ENCODE measurements at places on chromosomes 2 and 18. TPM values are rescaled to one million over a fixed set of nuclear protein-coding genes. Genes with fewer than 3 reads are reported as not detected.

Gene IL36B
- not detected for total RNA-seq

DNA sequence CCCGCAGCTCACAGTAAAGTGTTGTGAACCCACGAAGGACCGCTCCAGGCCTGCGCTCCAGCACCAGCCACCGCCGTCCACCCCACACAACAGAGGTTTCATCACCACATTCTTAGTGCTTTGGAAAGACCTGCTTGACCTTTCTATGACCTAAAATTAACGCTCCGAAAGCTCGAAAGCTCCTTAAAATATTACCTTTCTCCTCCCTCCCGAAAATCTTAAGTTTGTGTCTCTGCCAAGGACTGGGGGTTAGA lies 149.2 kb downstream of the TWIST2 start:
- DNase-seq = no peak
- H3K36me3 ChIP-seq = no peaks in the 10 kb centered on the region
- H3K27me3 ChIP-seq = peaks cover 12% of the 10 kb centered on the region

GRCh38 chr18:63284827-63285733 lies 34.5 kb downstream of the BCL2 start:
- no peak overlapping the region for H3K4me3 ChIP-seq
- H3K27me3 ChIP-seq = no peaks in the 10 kb centered on the region
- DNase-seq = no peak
- no peaks in the 10 kb centered on the region for H3K36me3 ChIP-seq
- no peak overlapping the region for H3K27ac ChIP-seq

- peak overlapping the region; percentile 64 for H3K27ac ChIP-seq
- peak; percentile 60 for DNase-seq
- peak overlapping the region; percentile 82 for H3K4me3 ChIP-seq
- peaks cover 7% of the 10 kb centered on the region for H3K4me1 ChIP-seq
- no peaks in the 10 kb centered on the region for H3K27me3 ChIP-seq
- H3K36me3 ChIP-seq = no peaks in the 10 kb centered on the region
Observed at GRCh38 chr2:112055730-112056625, 909 bp downstream of the TMEM87B start.

- no peaks in the 10 kb centered on the region for H3K27me3 ChIP-seq
- H3K4me1 ChIP-seq = no peaks in the 10 kb centered on the region
- H3K36me3 ChIP-seq = no peaks in the 10 kb centered on the region
- H3K4me3 ChIP-seq = no peak overlapping the region
- no peak overlapping the region for H3K27ac ChIP-seq
- no peak for DNase-seq
Observed at GRCh38 chr18:6636091-6636490, 93.4 kb upstream of the ARHGAP28 start.

DNA sequence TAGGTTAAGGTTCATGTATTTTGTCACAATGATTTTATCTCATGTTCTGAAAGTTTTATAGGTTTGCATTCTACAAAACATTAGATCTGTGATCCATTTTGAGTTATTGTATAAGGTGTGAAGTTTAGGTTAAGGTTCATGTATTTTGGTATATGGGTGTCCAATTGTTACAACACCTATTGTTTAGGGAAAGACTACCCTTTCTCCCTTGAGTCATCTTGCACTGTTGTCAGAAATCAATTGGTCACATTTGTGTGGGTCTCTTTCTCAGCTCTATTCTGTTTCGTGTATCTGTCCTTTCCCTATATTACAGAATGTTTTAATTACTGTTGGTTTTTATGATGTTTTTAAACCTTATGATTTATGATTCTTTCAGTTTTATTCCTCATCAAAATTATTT lies 192.3 kb downstream of the MCFD2 start:
- H3K4me3 ChIP-seq = no peak overlapping the region
- H3K4me1 ChIP-seq = peaks cover 37% of the 10 kb centered on the region
- no peak for DNase-seq
- H3K36me3 ChIP-seq = no peaks in the 10 kb centered on the region

Gene MZT2B
- total RNA-seq = 63.2 TPM

Gene RBKS
- 0.51 TPM for total RNA-seq

Gene DPP4
- total RNA-seq = 0.08 TPM

Gene METTL8
- 32.0 TPM for total RNA-seq

- peaks cover 14% of the 10 kb centered on the region for H3K4me1 ChIP-seq
- no peaks in the 10 kb centered on the region for H3K36me3 ChIP-seq
- no peaks in the 10 kb centered on the region for H3K27me3 ChIP-seq
- no peak for DNase-seq
- no peak overlapping the region for H3K4me3 ChIP-seq
- H3K27ac ChIP-seq = no peak overlapping the region
Observed at GRCh38 chr2:45884126-45884525, 232.7 kb downstream of the PRKCE start.

- no peaks in the 10 kb centered on the region for H3K27me3 ChIP-seq
- DNase-seq = peak; percentile 70
- H3K27ac ChIP-seq = peak overlapping the region; percentile 83
- H3K36me3 ChIP-seq = no peaks in the 10 kb centered on the region
- H3K4me1 ChIP-seq = peaks cover 65% of the 10 kb centered on the region
Observed at GRCh38 chr2:168571061-168571460, 115.0 kb downstream of the CERS6 start.

- H3K36me3 ChIP-seq = peaks cover 2% of the 10 kb centered on the region
- peak; percentile 79 for DNase-seq
- H3K4me3 ChIP-seq = no peak overlapping the region
- no peaks in the 10 kb centered on the region for H3K27me3 ChIP-seq
- H3K27ac ChIP-seq = no peak overlapping the region
Observed at GRCh38 chr2:9313443-9313842, 106.8 kb downstream of the ASAP2 start.

GRCh38 chr18:59657012-59657411 lies 40.2 kb downstream of the CCBE1 start:
- H3K36me3 ChIP-seq = no peaks in the 10 kb centered on the region
- no peak overlapping the region for H3K4me3 ChIP-seq
- H3K27ac ChIP-seq = no peak overlapping the region
- no peaks in the 10 kb centered on the region for H3K27me3 ChIP-seq

- H3K27me3 ChIP-seq = no peaks in the 10 kb centered on the region
- H3K4me1 ChIP-seq = no peaks in the 10 kb centered on the region
- no peaks in the 10 kb centered on the region for H3K36me3 ChIP-seq
- no peak overlapping the region for H3K27ac ChIP-seq
- DNase-seq = no peak
Observed at GRCh38 chr2:156466739-156467405, 30.7 kb downstream of the GPD2 start.

- DNase-seq = no peak
- H3K4me3 ChIP-seq = no peak overlapping the region
- no peaks in the 10 kb centered on the region for H3K36me3 ChIP-seq
- no peak overlapping the region for H3K27ac ChIP-seq
Observed at GRCh38 chr18:45110577-45111501, 430.2 kb downstream of the SETBP1 start.

- H3K27me3 ChIP-seq = peaks cover 14% of the 10 kb centered on the region
- H3K36me3 ChIP-seq = no peaks in the 10 kb centered on the region
- no peak for DNase-seq
- H3K4me1 ChIP-seq = peaks cover 5% of the 10 kb centered on the region
- no peak overlapping the region for H3K4me3 ChIP-seq
Observed at GRCh38 chr2:8409461-8410260, 272.2 kb upstream of the ID2 start.

- no peaks in the 10 kb centered on the region for H3K4me1 ChIP-seq
- no peak overlapping the region for H3K27ac ChIP-seq
- no peaks in the 10 kb centered on the region for H3K27me3 ChIP-seq
- no peak overlapping the region for H3K4me3 ChIP-seq
- no peak for DNase-seq
- no peaks in the 10 kb centered on the region for H3K36me3 ChIP-seq
Observed at GRCh38 chr2:148042219-148042618, 21.3 kb downstream of the MBD5 start.

DNA sequence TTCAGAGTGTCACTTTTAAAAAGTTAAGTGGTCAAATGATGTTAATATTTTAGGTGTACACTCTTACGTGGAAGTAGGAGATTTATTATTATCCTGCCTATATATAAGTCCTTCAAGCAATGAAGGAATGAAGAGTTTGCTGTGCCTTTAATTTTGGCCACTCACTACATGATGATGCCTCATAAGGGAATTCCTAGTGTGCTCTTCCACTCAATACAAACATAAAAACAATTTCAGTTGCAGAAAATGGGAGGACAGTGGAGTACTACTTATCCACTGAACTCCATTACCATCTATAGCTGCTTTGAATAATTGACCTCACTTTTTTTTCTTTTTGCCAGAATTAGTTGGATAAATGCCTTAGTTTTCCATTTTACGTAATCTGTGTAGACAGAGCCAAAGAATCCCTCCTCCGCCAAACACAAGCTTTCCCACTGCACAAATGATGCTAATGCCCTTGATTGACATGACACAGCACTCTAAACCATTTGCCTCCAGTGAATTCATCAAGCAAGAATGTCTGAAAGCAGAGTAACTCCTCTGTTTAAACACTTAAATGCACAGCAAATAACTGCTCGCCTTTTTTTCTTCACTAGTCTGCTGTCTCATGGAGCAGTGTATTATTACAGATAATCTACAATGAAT lies 751.1 kb upstream of the FANCL start:
- no peak overlapping the region for H3K4me3 ChIP-seq
- H3K4me1 ChIP-seq = no peaks in the 10 kb centered on the region
- no peak overlapping the region for H3K27ac ChIP-seq
- DNase-seq = no peak

- peaks cover 9% of the 10 kb centered on the region for H3K4me1 ChIP-seq
- H3K27ac ChIP-seq = no peak overlapping the region
- H3K27me3 ChIP-seq = no peaks in the 10 kb centered on the region
- DNase-seq = peak; percentile 63
- H3K36me3 ChIP-seq = no peaks in the 10 kb centered on the region
Observed at GRCh38 chr2:172710584-172711047, 25.0 kb upstream of the RAPGEF4 start.

GRCh38 chr2:191800874-191801273 lies 46.0 kb downstream of the CAVIN2 start:
- no peak overlapping the region for H3K4me3 ChIP-seq
- no peaks in the 10 kb centered on the region for H3K4me1 ChIP-seq
- no peaks in the 10 kb centered on the region for H3K27me3 ChIP-seq
- H3K36me3 ChIP-seq = no peaks in the 10 kb centered on the region
- DNase-seq = no peak

DNA sequence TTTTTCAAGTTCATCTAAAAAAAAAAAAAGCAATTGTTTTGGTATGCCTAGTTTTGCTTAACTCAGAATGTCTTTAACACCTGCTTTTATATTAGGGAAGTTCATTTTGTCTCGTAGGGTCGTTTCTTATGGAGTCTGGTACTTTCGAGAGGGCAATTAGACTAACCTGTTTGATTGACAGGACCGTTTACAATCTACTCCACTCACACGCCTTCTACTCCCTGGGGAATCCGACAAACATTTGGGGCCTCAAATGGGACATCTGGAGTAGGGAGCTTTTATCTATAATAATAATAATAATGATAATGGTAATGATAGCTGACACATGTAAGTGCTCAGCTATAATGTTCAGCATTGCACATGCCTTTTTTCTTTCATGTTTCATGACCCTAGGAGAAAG lies 261.6 kb upstream of the RASGRP3 start:
- H3K36me3 ChIP-seq = no peaks in the 10 kb centered on the region
- H3K27me3 ChIP-seq = no peaks in the 10 kb centered on the region
- H3K27ac ChIP-seq = no peak overlapping the region
- H3K4me3 ChIP-seq = no peak overlapping the region
- no peaks in the 10 kb centered on the region for H3K4me1 ChIP-seq

Gene TCF7L1
- total RNA-seq = 8.5 TPM

DNA sequence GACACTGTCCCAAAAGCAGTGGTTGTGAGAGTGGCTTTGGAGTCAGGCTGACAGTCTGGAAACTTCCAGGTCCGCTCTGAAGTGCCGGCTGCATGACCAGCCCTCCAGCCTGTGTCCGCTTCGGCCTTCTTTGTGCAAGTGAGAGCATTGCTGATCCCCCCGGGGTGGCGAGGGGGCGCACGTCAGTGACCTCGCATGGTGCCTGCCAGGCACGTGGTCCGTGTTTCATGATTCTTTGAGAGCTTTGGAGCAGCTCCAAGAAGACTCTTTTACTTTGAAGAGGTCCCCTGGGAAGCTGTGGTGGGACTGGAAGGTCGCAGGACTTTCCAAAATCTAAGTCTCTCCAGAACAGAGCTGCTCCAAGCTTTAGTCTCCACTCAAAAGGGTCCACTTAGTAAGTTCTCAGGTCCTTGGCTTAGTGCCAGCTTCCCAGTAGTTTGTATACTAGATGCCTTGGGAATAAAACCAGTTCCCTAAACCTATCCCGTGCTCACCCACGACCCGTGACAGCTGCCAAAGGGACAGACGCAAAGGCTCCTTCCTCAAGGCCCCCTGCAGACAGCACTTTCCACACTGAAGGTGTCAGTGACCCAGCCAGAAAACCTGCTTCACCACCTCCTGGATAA lies 68.8 kb downstream of the ADI1 start:
- peak; percentile 69 for DNase-seq
- peak overlapping the region; percentile 87 for H3K27ac ChIP-seq
- H3K4me1 ChIP-seq = peaks cover 56% of the 10 kb centered on the region

Gene RPRM
- not detected for total RNA-seq

DNA sequence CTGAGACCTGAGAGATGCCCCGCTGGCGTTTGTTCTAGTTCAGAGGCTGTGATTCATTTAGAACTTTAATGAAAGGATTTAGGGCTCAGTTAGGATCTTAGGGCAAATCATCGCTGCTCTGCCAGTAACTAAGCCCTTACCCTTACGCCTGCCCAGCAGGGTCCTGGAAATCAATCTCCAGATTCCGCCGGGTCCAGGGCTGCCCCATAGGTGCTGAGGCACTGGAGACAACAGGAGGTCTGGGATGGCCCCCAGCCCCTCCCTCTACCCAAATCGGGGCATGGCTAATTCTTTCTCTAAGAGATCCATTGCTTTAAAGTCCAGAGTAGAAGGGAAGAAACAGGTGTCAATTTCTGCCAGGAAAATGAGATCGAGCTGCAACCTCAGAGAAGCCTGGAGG lies 83.1 kb downstream of the SDC1 start:
- no peaks in the 10 kb centered on the region for H3K27me3 ChIP-seq
- peaks cover 9% of the 10 kb centered on the region for H3K4me1 ChIP-seq

Gene TUBA4B
- not detected for total RNA-seq

GRCh38 chr18:78528411-78529258 lies 451.0 kb upstream of the SALL3 start:
- no peak overlapping the region for H3K4me3 ChIP-seq
- H3K4me1 ChIP-seq = no peaks in the 10 kb centered on the region
- H3K27ac ChIP-seq = no peak overlapping the region
- no peaks in the 10 kb centered on the region for H3K27me3 ChIP-seq

GRCh38 chr18:5214583-5215351 lies 17.7 kb upstream of the AKAIN1 start:
- no peaks in the 10 kb centered on the region for H3K36me3 ChIP-seq
- no peak overlapping the region for H3K4me3 ChIP-seq
- no peaks in the 10 kb centered on the region for H3K27me3 ChIP-seq
- DNase-seq = no peak

Gene ANKRD53
- total RNA-seq = 0.36 TPM

Gene MARCHF4
- not detected for total RNA-seq
